AG09309 (cell line): ENCODE measurements at places on chromosomes 1 and 21.

DNA sequence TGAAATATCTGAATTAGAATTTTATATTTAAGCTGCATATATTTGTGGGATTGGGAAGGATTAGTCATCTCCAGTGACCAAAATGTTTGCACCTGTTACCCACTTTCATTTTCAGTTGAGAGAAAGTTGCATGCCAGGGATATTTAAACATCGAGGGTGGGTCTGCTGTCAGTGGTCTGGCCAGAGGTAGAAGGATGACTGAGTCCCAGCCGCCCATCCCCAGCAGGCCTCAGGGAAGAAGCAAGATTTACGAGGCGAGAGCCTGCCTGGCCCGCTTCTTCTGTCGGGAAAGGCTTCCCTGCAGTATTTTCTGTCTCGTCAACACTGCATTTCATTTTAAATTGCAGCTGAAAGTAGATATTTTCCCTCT, 1.4 kb upstream of the MAN1C1 start:
- DNase-seq: no peak

DNA sequence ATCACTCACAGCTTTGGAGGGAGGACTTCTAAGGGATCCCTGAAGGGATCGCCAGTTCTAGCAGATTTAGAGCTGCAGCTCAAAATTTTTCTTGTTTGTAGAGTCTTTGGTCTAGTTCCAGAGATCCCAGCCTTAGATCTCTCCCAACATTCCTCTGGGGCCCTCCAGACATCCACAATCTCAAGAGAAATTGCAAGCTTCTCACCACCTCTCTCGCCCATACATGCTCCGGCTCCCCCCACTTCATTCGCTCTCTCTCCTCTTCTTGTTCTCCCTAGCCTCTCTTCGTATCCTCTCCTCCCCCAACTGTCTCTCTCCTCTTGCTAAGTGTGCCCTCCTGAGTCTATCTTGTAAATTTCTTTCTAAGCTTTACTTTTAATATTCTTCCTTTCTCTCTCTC, 15.1 kb upstream of the TUT4 start:
- no peak for DNase-seq

GRCh38 chr1:70353601-70354331, 756 bp downstream of the ANKRD13C start:
- no peak for DNase-seq

DNA sequence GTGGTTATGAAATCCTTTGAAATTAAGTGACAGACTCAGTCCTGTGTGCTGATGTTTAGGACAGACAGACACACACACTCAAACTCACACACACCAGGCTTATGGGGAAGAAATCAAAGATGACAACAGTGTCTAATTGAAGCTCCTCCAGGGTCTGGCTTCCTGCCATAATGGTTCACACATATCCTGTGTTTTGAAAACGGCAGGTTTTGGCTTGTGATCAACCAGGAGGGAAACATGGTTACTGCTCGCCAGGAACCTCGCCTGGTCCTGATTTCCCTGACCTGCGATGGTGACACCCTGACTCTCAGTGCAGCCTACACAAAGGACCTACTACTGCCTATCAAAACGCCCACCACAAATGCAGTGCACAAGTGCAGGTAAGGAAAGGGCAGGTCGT, 4.6 kb downstream of the MTARC1 start:
- no peak for DNase-seq

GRCh38 chr1:244952940-244953339, 88.6 kb upstream of the HNRNPU start:
- DNase-seq: no peak

- no peak for DNase-seq
Observed at GRCh38 chr1:103171041-103171590, 62.8 kb upstream of the COL11A1 start.

DNA sequence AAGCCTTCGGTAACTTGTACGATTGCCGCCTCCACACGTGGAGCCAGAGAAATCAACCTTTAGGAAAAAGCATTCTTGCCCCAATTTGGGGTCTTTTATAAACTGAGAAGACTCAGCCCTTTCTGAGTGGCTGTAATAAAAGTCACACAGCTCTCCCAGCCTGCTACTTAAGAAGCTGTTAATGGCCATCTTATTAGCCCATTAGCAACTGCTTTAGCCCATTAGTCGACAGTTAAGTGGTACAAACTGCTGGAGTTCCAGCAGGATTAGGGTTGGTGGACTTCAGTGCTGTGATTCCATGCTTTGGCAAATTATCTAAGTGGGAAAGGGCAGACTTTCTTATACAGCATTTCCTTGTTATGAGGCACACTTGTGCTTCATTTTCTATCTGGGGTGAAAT, 461.3 kb downstream of the RPS6KC1 start:
- no peak for DNase-seq

GRCh38 chr1:13679651-13680050, 20.3 kb upstream of the PRDM2 start:
- DNase-seq: no peak

DNA sequence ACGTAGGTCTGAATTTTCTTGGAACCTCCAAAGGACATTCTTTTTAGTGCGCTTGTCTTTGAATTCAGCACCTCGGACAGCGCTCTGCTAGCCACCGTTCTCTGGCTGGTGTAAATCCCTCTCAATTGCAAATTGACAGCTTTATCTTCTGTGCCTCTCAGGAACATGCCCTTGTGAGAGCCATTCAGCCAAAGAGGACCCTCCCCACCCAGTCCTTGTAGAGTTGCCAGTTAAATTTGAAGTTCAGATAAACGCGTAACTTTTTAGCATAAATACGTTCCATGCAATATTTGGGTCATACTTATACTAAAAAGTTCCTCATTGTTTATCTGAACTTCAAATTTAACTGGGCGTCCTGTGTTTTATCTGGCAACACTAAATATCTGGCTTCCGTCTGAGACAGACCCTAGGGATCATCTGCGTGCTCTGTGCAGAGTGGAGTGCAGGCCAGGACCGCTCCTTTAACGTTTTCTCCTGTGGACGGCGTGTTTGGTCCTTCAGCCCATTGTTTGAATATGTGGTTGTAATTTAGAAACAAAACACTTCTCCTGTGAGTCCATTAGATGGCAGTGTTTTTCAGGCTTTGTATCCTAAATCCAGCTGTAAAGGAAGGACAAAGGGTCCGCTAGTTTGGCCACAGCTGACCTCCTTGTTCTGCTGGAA, 7.0 kb downstream of the KCNAB2 start:
- DNase-seq: no peak

- DNase-seq: no peak
Observed at GRCh38 chr1:112237983-112238545, 157.9 kb upstream of the CTTNBP2NL start.

DNA sequence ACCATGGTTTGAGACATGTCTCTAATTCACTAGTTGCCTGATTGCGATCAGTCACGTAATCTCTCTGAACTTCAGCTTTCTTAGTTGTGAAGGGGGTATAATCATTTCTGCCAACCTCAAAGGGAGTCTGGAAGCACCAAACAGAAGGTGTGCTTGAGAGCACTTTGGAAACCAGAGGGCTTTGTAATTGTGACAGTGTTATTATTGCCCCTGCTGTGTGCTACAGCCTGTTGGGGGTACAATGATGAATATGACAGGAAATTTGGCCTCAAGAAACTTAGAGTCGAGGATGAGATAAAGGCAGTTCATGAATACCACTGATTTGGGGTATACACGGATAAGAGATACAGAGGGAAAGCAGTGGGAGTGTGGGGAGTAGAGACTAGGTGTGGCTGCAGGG, 150.2 kb upstream of the CD34 start:
- no peak for DNase-seq

- DNase-seq: no peak
Observed at GRCh38 chr1:44594871-44595735, 79.2 kb downstream of the TMEM53 start.

- peak; percentile 16 for DNase-seq
Observed at GRCh38 chr1:21232044-21232443, 55.3 kb upstream of the EIF4G3 start.

- no peak for DNase-seq
Observed at GRCh38 chr1:41313661-41314131, 47.5 kb upstream of the FOXO6 start.

- no peak for DNase-seq
Observed at GRCh38 chr1:22533244-22533895, 29.9 kb upstream of the EPHA8 start.

- DNase-seq: no peak
Observed at GRCh38 chr1:99397029-99397428, 132.7 kb downstream of the PLPPR4 start.

- DNase-seq: no peak
Observed at GRCh38 chr21:43634618-43635017, 24.7 kb downstream of the HSF2BP start.

DNA sequence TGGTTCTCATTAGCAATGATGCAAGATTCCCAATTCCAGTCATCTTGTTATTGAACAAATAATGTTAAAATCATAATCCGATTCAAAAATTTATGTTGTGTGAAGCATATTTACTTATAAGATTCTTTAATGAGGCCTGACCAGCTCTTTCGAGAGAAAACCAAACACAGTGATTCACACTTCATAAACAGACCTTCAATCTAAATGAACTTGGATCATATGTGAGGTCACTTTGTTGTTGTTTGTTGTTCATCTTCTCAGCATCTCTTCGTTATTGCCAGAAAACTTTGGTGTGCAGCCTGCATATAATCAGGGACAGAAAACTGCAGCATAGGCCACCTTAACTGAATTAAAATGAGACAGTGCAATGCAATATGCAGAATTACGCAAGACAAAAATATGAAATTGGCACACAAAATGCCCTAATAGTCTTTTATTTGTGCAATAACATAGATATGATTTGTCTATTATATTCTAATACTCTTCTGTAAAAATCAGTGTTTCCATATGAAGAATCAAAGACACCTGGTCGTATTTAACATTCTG, 30.1 kb downstream of the NCAM2 start:
- no peak for DNase-seq

- DNase-seq: peak; percentile 67
Observed at GRCh38 chr1:9890224-9890731, 19.8 kb downstream of the CTNNBIP1 start.

DNA sequence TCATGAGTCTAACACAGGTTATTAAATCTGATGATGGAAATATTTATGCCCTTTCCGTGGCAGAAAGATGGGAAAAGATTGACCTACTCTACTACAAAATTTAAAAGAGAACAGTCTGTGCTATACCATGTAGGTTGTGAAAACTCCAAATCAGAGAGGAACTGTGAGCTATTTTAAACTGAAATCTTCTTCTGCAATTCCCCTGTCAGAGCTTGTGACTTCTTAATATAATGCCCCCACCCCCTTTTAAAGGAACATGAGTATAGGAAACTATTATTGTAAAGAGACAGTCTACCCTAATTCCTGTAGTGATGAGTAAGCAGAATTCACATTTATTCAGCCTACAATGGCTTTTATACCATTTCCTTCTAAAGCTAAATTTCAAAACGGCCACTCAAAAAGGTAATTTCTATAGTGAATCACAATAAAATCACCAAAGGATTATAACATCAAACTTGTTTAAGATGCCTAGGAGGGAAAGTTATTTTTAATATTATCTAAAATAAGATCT, 11.7 kb downstream of the DSCAM start:
- DNase-seq: no peak
